ENCODE measurements at places on chromosomes 7 and 10.

DNA sequence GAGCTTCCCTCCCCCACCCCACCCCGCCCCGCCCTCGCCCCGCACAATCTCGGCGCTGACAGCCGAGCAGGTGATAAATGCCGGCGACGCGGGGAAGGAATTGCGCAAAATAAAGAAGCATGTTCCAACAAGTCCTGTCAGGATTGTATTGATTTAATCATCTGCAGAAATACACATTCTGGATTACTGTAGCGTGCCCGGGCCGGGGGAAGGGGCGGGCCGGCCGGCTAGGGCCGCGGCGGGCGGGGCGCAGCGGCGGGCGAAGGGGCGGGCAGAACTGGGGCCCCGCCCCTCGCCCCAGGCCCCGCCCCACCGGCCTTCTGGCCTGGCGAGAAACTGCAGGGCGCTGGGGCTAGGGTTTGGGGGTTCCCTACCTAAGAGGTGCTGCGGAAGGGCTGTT is 88.9 kb upstream of the PAX2 start:
- no peak for DNase-seq

- no peak for DNase-seq
These were observed 39.9 kb downstream of the CYTH3 start for GRCh38 chr7:6232534-6232933.

- no peak for DNase-seq
These were observed 66.1 kb downstream of the CALML3 start for GRCh38 chr10:5590816-5591215.

DNA sequence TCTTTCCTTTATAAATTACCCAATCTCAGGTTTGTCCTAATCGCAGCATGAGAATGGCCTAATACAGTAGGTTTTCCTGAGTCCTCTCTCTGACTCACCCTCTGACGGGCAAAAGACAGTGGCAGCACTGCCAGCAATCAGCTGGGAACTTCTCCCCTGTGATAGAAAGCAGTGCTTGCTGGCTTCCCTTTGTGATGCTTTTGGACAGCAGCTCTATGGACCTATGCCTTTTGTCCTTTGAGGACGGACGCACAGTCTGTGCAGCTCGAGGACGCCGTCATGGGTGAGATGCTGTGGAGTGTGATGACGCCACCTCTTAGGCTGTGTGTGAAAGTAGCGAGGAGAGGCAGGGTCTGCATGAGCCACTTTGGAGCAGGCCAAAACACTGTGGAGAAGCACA is 68.8 kb downstream of the KIAA1217 start:
- no peak for DNase-seq

DNA sequence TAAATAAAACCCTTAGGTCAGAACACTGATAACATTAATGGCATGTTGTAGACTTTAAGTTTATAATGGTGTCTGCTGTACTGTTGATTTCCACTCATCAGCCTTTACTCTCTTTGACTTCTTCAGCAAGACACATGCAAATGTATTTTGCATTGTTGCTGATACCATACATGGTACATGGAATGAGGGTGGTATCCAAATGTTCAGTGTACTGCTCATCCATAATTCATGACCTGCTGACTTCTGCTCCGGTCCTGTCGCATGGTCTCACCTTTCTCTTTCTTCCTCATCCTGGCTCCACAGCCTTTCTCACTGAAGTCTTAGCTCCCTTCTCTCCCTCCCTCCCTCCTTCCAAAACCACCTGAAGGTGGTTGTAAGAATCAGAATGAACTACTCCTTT is 4.7 kb upstream of the CUBN start:
- no peak for DNase-seq

- no peak for DNase-seq
These were observed 1.3 kb upstream of the SLC26A5 start for GRCh38 chr7:103447073-103447960.

GRCh38 chr7:129417073-129417472 is 17.2 kb upstream of the STRIP2 start:
- DNase-seq, result no peak

DNA sequence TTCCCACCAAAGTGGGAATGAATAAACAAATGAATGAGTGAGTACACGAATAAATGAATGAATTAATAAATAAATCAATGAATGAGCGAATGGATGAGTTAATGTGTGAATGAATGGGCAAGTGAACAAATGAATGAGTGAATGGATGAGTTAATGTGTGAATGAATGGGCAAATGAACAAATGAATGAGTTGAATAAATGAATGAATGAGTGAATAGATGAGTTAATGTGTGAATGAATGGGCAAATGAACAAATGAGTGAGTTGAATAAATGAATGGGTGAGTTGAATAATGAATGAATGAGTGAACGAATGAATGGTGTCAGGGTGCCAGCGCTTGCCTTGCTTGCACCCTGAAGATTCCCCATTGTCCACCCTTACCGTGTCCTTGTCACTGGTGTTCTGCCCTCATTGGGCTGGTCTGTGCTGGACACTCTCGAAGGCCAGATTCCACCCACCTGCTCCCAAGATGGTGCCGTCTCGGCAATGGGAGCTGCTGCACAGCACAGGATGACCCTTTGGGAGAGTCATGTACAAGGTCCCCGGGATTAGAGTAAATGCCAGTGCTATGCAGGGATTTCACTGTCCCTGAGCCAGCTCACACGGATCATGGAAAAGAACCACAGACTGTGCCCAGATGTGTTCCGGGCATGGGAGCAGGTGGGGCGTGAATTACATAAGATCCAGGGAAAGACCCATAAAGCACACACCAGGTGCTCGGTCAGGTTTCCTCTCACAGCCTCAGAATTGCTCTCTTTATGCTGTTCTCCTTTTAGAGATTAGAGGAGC is 83.2 kb downstream of the CAMK1D start:
- no peak for DNase-seq

DNA sequence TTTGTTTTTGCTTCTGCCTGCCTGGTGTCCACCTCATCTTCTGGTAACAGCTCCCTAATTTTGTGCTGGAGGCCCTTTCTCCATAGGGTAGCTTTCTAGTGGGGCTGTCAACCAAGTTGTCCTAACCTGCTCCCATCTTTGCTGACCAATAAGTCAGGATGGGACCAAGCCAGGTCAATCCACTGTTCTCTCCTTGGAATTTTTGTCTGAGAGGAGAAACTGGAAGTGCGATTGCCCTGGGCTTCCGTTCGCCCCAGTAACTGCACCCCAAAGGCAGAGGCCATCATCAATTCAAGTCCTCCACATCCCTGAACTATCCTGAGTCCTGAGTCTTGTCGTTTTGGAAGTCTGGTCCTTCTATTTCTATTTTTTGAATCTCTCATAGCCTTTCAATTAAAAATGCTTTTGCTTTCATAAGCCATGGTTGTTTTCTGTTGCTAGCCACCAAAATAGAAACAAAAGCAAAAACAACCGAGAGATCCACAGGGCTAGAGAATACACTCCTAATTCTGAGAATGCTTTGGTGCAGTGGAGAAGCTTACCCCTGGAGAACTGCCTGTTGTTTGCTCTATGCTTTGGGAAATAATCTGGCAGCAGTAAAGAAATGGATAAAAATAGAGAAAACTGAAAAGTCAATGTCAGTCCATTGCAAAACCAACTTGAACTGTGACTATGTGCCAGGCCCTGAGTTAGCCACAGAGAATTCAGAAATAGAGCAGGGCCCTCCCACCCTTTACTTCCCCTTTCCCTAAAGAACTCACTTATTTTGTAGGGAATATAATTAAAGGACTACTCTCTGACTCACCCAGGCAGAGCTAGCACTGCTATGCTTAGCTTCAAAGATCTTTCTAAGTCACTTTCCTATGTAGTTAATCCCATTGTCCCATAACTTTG is 368.1 kb downstream of the CXCL12 start:
- no peak for DNase-seq

DNA sequence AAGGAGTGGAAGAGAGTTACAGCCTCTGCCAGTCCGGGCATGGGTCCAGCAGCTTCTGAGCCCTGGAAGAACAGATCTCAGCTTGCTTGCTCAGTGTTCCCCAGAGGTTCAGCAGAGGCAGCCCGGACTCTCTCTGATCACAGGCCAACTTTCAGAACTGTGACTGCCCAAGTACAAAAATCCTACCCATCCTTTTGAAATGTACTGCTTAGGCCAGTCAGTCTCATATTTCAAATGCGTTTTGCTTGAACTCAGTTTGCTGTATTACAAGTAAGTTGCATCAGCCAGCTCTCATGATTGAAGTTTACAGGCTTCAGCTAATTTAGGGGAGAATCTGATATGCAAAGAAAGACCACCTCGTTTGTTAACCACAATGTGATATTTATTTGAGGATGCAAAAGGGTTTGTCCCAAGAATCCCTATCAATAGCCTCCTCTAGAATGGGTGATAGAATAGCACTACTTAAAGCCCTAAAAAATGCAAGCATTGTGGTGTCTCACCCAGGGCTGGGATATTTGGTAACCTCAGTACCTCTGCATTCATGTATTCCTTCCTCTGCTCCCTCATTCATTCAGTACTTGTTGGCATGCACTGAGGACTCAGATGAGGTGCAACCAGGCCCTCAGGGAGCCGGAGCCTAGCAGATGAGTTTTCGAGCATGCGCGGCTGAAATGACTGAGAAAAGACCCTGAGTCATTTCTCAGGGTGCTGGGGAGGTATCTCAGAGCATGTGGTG is 7.0 kb downstream of the AIMP2 start:
- no peak for DNase-seq

DNA sequence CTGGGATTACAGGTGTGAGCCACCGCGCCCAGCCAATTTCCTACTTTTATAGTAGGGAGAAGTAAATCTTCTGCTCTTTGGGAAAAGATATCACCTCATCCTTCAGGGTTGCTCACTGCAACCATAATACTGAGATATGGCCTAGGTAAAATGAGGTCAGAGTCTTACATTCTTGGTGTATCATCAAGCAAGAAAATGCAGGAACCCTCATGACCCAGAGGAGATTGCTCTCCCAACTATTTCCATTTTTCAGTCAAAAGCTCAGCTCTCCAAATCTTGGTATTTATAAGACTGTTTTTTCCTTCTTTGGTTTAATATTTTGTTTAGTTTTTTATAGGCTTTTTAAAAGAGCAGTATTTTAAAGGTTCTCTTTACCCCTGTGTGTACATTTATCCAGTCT is 20.9 kb upstream of the PHYHIPL start:
- DNase-seq, result no peak

DNA sequence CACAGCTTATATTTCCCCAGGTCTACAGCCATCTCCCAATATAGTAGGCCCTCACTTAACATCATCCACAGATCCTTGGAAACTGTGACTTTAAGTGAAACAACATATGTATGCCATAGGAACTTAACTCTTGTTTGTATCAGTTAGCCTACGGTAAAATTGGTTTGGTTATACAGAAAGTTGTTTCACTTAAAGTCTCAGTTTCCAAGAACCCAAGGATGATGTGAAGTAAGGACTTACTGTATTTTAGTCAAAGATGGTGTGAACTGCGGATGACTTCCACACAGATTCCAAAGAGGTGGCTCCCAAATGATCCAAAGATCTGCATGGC is 56.4 kb upstream of the MRLN start:
- DNase-seq, result no peak

DNA sequence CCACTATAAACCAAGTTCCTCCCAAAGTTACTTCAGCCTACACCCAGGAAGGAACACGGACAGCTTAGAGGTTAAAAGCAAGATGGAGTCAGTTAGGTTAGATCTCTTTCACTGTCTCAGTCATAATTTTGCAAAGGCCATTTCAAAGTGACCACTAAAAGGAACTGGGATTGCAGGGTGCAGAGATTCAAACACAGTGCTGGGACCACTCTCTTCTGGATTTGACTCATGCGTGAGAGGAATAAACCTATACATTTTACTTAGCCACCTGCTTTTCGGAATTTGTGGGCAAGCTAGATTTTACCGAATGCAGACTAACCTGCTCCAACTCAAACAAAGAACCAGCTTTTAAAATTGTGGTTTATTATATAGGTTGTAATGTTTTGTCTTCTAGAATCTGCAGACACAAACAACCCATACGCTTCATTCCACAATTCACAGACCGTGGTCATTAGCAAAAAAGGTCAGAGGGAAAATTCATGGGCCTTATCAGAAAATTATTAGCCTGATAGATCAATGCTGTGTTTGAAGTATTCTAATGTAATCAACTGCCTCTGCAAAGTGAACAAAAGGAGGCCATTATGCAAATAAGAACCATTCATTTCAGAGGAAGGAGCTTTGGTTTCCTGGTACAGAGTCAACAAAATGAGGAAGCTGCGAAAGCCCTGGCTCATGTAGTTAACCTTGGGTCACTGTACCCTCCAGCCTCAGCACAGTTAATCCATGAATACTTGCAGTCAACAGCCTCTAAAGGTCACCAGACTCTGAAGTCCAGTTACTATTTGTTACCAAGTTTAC is 342.7 kb upstream of the KLF6 start:
- no peak for DNase-seq

- no peak for DNase-seq
These were observed 91.9 kb upstream of the JAZF1 start for GRCh38 chr7:28272461-28272877.

GRCh38 chr7:156168434-156168833 is 356.2 kb upstream of the SHH start:
- DNase-seq, result no peak

DNA sequence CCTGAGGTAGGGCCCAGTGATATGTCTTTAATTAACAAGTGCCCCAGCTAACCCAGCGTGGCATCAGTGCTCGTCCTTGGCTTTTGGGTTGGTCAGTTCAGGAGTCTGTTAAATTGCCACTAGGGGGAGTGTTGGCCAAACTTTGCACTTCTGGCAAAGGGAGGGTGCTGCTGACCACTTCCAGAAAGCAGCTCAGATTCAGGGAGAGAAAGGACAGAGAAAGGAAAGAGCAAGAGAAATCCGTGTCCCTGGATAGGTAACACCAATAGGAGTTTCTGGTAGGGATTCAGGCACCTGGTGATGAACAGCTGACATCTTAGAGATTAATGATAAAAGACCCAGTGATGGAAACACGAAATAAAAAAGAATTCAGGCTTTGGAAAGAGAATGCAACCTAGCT is 243.1 kb upstream of the AOAH start:
- no peak for DNase-seq

DNA sequence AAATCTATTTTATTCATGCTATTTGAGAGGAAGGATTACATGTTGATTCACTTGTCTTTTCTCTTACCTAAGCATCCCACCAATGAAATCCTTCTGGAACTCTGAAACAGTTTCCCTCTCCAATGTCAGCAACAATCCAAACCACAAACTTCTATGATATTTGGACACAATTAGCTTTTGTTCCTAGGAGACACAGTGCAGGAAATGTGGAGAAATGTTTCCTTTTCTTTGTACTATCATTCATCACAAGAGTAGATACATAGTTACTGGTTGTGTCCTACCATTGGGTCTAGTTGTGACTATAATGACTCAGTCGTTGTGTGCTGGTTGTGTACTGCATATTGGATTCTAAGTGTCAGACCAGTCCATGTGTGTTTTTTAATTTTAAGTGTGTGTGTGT is 156.8 kb upstream of the MAGI2 start:
- no peak for DNase-seq
